Right lobe of liver (tissue), 6 donors: ENCODE measurements at places on chromosomes 3 and 15. TPM values are rescaled to one million over a fixed set of nuclear protein-coding genes. Genes with fewer than 3 reads are reported as not detected.

MKRN3 gene
- not detected for total RNA-seq

FBXL22 gene
- not detected for total RNA-seq

GPX1 gene
- 429 TPM for total RNA-seq

MESP2 gene
- total RNA-seq, result not detected

ZDHHC23 gene
- 7.0 TPM for total RNA-seq

ALDH1A3 gene
- 7.8 TPM for total RNA-seq

NXPE3 gene
- 1.8 TPM for total RNA-seq

OIP5 gene
- total RNA-seq, result 0.87 TPM
